ENCODE measurements at places on chromosomes 12 and 14. TPM values are rescaled to one million over a fixed set of nuclear protein-coding genes. Genes with fewer than 3 reads are reported as not detected.

DNA sequence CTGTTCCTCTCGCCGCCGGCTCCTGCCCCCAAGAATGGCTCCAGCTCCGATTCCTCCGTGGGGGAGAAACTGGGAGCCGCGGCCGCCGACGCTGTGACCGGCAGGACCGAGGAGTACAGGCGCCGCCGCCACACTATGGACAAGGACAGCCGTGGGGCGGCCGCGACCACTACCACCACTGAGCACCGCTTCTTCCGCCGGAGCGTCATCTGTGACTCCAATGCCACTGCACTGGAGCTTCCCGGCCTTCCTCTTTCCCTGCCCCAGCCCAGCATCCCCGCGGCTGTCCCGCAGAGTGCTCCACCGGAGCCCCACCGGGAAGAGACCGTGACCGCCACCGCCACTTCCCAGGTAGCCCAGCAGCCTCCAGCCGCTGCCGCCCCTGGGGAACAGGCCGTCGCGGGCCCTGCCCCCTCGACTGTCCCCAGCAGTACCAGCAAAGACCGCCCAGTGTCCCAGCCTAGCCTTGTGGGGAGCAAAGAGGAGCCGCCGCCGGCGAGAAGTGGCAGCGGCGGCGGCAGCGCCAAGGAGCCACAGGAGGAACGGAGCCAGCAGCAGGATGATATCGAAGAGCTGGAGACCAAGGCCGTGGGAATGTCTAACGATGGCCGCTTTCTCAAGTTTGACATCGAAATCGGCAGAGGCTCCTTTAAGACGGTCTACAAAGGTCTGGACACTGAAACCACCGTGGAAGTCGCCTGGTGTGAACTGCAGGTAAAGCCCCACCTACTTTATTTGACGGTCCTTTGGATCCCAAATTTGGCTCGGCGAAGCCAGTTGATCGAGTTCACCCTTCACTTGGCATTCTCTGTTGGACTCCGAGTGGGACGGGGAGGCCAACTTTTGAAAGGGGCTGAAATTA, 1.5 kb downstream of the WNK1 start:
- H3K27me3 ChIP-seq, result no peaks in the 10 kb centered on the region
- peak overlapping the region; percentile 97 for H3K27ac ChIP-seq
- H3K36me3 ChIP-seq, result no peaks in the 10 kb centered on the region
- peak; percentile 17 for DNase-seq
- H3K4me1 ChIP-seq, result peaks cover 16% of the 10 kb centered on the region

GRCh38 chr12:88623777-88624548, 43.7 kb upstream of the KITLG start:
- H3K4me3 ChIP-seq, result no peak overlapping the region
- no peak for DNase-seq
- H3K36me3 ChIP-seq, result no peaks in the 10 kb centered on the region

DNA sequence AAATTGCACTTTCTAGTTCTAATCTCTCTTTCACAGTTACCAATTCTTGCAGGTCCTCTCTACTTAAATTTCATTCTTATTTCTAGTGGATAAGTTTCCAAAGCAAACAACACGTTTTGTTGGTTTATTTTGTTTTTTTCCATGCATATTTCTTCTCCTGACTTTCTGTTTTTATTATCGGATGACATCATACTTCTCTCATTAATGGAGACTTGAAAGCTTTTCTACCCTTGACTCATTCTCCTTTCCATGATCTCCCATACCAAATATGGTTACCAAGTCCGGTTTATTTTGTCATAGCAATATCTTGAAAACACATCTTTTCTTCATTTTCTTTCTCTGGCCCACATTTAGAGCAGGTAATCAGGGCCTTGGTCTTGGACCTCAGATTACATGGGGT, 796.5 kb downstream of the GALC start:
- H3K36me3 ChIP-seq, result no peaks in the 10 kb centered on the region
- no peaks in the 10 kb centered on the region for H3K4me1 ChIP-seq
- no peak overlapping the region for H3K27ac ChIP-seq
- H3K27me3 ChIP-seq, result no peaks in the 10 kb centered on the region
- DNase-seq, result no peak

GRCh38 chr14:81557146-81557545, 23.5 kb upstream of the SEL1L start:
- no peaks in the 10 kb centered on the region for H3K4me1 ChIP-seq
- H3K4me3 ChIP-seq, result no peak overlapping the region
- DNase-seq, result no peak
- no peaks in the 10 kb centered on the region for H3K36me3 ChIP-seq
- H3K27me3 ChIP-seq, result no peaks in the 10 kb centered on the region

- no peaks in the 10 kb centered on the region for H3K4me1 ChIP-seq
- H3K36me3 ChIP-seq, result no peaks in the 10 kb centered on the region
- no peak overlapping the region for H3K4me3 ChIP-seq
- no peaks in the 10 kb centered on the region for H3K27me3 ChIP-seq
Measured at GRCh38 chr12:29879606-29880308, 96.0 kb upstream of the TMTC1 start.

DNA sequence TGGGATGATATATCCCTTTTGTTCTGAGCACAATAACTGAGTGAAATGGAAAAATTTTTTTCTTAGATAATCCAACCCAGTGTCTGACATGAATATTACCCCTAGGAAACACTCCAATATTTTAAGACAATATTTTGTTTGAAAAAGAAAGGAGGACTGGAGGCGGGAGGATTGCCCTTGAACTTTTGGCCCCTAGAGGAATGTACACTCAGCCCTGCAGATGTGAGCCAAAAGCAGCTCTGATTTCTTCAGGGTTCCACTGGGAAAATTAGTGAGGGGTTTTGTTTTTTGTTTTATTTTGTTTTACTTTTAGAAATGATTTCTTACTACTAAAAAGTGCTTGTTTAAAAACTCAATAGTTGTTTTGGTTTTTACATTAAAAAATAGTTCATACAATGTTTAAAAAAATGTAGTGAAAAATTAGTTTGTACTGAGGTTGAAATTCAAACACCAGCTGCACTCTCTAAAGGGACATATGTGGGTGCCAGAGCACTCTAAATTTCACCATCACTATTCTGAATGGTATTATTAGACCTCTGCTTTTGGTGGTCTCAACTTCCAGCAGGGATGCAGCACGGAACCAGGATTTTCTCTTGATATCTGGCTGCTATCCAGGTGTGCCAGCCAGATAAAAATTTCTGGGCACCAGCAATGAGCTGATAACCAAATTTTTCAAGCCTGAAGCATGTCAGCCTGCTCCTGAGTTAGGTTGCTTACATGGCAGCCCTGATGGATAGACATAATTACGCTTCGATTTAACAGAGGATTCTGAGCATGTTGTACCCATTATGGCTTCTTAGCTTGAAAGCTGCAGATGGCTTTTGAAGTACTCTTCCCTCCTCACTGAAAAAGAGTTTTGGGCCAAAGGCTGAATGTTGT, 141.9 kb downstream of the ANO6 start:
- H3K4me1 ChIP-seq, result no peaks in the 10 kb centered on the region
- H3K36me3 ChIP-seq, result no peaks in the 10 kb centered on the region
- peak overlapping the region; percentile 19 for H3K27ac ChIP-seq
- no peaks in the 10 kb centered on the region for H3K27me3 ChIP-seq

DNA sequence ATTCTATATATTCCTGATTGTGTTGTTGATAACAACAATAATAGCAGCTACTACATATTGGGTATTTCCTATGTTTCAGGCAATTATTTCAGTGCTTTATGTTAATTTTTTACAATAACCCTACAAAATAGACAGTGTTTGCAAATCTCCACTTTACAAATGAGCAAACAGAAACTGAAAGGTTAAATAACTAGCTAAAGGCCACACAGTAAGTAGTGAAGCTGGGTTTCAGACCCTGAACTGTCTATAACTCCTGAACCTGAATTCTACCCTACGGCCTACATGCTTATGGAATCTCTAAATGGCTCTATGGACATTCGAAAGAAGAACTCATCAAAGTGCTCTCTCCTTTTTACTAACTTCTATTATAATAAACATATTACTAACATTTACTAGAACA, 19.7 kb upstream of the NUDT4 start:
- no peaks in the 10 kb centered on the region for H3K4me1 ChIP-seq
- no peaks in the 10 kb centered on the region for H3K36me3 ChIP-seq
- H3K27ac ChIP-seq, result no peak overlapping the region
- no peak for DNase-seq

DNA sequence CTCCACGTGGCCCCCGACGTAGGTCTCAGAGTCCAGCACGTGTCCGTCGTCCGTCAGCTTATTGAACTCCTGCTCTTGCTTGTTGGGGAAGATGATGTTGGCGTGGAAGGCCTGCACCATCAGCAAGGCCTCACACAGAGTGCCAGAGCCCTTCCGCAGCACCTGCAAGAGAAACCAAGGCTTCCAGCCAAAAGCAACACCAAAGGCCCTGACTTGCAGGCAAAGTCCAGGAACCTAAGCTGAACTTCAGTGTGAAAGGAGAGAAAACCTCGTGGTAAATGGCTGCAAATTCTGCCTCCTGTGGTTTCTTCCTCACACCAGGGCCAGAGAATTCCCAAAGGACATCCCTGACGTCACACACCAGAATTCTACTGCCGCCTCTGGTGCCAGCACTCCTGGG, 14.5 kb downstream of the POLE start:
- H3K27ac ChIP-seq, result no peak overlapping the region
- no peaks in the 10 kb centered on the region for H3K27me3 ChIP-seq
- no peak overlapping the region for H3K4me3 ChIP-seq
- H3K4me1 ChIP-seq, result no peaks in the 10 kb centered on the region
- no peak for DNase-seq
- no peaks in the 10 kb centered on the region for H3K36me3 ChIP-seq

GRCh38 chr14:58309086-58309485, 10.7 kb downstream of the ARID4A start:
- DNase-seq, result no peak
- H3K27ac ChIP-seq, result no peak overlapping the region
- no peak overlapping the region for H3K4me3 ChIP-seq
- no peaks in the 10 kb centered on the region for H3K36me3 ChIP-seq
- H3K27me3 ChIP-seq, result no peaks in the 10 kb centered on the region
- no peaks in the 10 kb centered on the region for H3K4me1 ChIP-seq

- no peaks in the 10 kb centered on the region for H3K27me3 ChIP-seq
- H3K4me1 ChIP-seq, result no peaks in the 10 kb centered on the region
- no peaks in the 10 kb centered on the region for H3K36me3 ChIP-seq
- DNase-seq, result no peak
- H3K4me3 ChIP-seq, result no peak overlapping the region
Measured at GRCh38 chr14:101719045-101719645, 42.4 kb upstream of the PPP2R5C start.

GRCh38 chr12:95339086-95339788, 121.6 kb downstream of the VEZT start:
- no peaks in the 10 kb centered on the region for H3K36me3 ChIP-seq
- no peak overlapping the region for H3K27ac ChIP-seq
- DNase-seq, result no peak
- no peaks in the 10 kb centered on the region for H3K27me3 ChIP-seq
- no peak overlapping the region for H3K4me3 ChIP-seq

- no peaks in the 10 kb centered on the region for H3K36me3 ChIP-seq
- no peak overlapping the region for H3K27ac ChIP-seq
- no peaks in the 10 kb centered on the region for H3K4me1 ChIP-seq
- no peak for DNase-seq
- H3K4me3 ChIP-seq, result no peak overlapping the region
- no peaks in the 10 kb centered on the region for H3K27me3 ChIP-seq
Measured at GRCh38 chr12:68749443-68749842, 3.5 kb downstream of the SLC35E3 start.

DNA sequence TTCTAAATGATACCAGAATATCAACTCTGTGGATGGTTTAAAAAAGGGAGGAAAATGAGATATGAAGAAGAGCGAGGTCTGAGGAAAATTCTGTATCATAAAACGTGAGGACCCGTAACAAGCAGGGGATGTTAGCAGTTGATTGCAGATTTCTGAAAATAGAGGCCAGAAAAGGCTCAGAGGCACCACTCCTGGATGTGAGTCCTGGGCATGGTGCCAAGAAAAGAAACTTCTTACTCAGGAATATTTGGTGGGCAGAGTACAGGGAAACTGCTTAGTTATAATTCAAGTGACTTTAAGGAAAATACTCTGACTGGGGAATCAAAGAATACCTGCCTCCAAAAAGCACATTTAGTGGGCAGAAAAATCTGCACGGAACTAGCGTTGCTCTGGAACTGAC, 85.5 kb downstream of the PRICKLE1 start:
- DNase-seq, result no peak
- no peak overlapping the region for H3K4me3 ChIP-seq
- no peaks in the 10 kb centered on the region for H3K36me3 ChIP-seq
- no peaks in the 10 kb centered on the region for H3K27me3 ChIP-seq
- H3K4me1 ChIP-seq, result no peaks in the 10 kb centered on the region

GRCh38 chr12:54126696-54127537, 61.9 kb downstream of the SMUG1 start:
- DNase-seq, result peak; percentile 73
- H3K27me3 ChIP-seq, result no peaks in the 10 kb centered on the region
- peak overlapping the region; percentile 87 for H3K27ac ChIP-seq
- H3K36me3 ChIP-seq, result no peaks in the 10 kb centered on the region
- peak overlapping the region; percentile 42 for H3K4me3 ChIP-seq

- no peak overlapping the region for H3K27ac ChIP-seq
- DNase-seq, result no peak
- no peaks in the 10 kb centered on the region for H3K36me3 ChIP-seq
Measured at GRCh38 chr12:20490213-20490612, 121.9 kb downstream of the PDE3A start.

Gene ANO4
- total RNA-seq, result not detected

Gene CYP27B1
- total RNA-seq, result 3.0 TPM

Gene INSM2
- total RNA-seq, result not detected

Gene KRT6A
- not detected for total RNA-seq

Gene LEMD3
- 57.3 TPM for total RNA-seq

Gene DACT1
- total RNA-seq, result 35.7 TPM

Gene KRT81
- total RNA-seq, result not detected

Gene NTS
- not detected for total RNA-seq

Gene KANSL2
- total RNA-seq, result 58.4 TPM

Gene PZP
- total RNA-seq, result not detected

Gene SLC22A17
- 91.0 TPM for total RNA-seq
